Stimulated activated CD8-positive, alpha-beta memory T cell treated with anti-CD3 and anti-CD28 coated beads, Interleukin-2, amount 100 ng/mL, for 48 hours (primary cell): ENCODE measurements at places on chromosomes 6 and 20.
A peak's percentile ranks its signal among the peaks of the same experiment; 100 is the strongest.

GRCh38 chr6:167697316-167697715, 129.4 kb upstream of the AFDN start:
- DNase-seq = no peak

- no peak for DNase-seq
Measured at GRCh38 chr20:43827940-43828562, 86.6 kb upstream of the TOX2 start.

GRCh38 chr6:12110523-12111362, 98.6 kb downstream of the HIVEP1 start:
- no peak for DNase-seq

- DNase-seq = no peak
Measured at GRCh38 chr6:149967591-149967990, 3.8 kb downstream of the ULBP1 start.

- DNase-seq = no peak
Measured at GRCh38 chr20:42379385-42379784, 761.2 kb upstream of the CHD6 start.

- no peak for DNase-seq
Measured at GRCh38 chr6:47083586-47084047, 41.5 kb upstream of the ADGRF1 start.

- DNase-seq = no peak
Measured at GRCh38 chr6:161233986-161234661, 39.7 kb downstream of the AGPAT4 start.

- DNase-seq = no peak
Measured at GRCh38 chr20:11159728-11160127, 485.9 kb upstream of the JAG1 start.

DNA sequence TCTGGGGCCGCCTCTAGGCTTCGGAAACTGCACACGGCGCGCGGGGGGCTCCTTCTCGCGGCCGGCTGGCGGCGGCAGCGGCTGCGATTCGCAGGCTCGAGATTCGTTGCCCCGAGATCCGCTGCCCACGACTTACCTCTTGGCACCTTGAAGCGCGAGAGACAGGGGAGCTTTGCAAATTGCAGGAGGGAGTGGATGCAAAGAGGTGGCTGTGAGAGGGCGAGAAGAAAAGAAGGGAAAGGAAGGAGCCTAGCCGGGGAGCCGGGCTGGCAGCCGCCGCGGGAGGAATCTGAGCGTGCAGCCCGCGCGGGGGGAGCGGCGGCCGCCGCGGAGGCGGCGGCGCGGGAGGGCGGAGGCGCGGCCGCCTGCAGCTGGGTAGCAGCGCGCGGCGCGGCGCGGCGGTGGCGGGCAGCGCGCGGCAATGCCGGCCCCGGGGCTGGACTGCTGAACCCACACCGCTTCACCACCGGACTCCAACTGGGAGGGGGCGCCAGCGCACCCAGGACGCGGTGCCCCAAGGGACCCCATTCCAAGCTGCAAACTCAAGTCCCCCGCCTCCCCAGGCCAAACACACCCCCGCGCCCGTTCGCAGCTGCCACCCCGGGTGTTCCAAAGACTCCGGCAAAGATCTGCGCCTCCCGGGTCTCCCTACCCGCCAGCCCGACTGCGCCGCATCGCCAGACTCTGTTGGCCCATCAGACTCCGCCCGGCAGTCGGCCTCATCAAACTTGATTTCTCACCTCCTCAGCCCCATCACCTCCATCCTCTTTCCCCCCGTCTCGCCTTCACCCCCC, 44.2 kb upstream of the SUPT3H start:
- peak; percentile 44 for DNase-seq

GRCh38 chr20:23614163-23614562, 8.4 kb upstream of the CST9 start:
- no peak for DNase-seq

DNA sequence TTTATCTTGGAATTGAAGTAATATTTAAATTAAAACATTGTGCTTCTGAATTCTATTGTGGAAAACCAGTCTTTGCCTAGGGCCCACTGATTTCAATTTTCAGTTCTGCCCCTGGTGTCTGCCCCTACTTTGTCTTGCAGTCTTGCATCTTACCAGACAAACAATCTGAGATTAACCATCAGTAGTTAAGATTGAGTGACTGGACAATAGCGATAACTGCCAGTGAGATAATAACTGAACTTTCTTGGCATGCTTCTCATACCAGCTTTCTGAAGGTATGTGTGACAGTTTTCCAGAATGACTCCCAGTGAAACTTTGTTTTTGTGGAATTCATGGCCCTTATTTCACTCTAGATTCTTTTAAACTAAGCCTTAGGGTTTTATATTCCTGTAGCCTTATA, 53.5 kb downstream of the KCNQ5 start:
- DNase-seq = no peak

DNA sequence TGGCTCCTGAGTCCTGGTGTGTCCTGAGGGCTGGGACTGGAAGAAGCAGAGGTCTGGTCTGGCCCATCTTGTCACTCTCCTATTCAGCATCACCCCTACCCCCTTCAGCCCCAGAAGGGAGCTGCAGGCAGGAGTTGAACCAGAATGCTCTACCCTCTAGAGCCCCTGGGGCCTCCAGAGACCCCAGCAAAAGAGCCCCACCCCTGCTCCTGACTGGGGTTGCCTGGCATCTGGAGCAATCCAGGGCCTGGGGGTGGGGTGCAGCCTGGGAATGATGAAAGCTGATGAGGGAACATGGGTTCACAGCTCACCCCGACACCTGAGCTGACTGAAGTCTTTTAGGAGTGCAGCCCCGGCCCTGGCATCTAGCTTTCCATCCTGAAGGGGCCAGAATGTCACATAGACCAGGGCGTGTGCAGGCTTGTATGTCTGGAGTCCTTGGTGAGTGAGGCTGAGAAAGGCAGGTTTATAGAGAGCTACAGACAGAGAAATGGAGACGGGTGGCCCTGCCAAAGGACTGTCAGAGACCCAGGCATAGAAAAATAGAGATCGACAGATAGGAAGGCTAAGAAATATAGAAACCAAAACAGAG, 12.2 kb downstream of the FGD2 start:
- no peak for DNase-seq

DNA sequence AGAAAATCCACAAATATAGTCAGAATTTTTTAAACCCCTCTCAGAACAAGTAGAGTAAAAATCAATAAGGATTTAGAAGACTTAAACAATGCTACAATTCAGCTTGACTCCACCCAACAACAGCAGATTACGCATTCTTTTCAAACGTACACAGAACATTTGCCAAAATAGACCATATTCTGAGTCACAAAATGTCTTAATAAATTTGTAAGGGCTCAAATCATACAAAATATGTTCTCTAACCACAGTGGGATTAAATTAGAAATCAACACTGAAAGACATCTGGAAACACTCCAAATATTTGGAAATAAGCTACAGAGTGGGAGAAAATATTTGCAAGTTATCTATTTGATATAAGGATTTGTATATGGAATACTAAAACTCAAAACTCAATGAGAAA, 164.2 kb upstream of the AKAP12 start:
- DNase-seq = no peak

DNA sequence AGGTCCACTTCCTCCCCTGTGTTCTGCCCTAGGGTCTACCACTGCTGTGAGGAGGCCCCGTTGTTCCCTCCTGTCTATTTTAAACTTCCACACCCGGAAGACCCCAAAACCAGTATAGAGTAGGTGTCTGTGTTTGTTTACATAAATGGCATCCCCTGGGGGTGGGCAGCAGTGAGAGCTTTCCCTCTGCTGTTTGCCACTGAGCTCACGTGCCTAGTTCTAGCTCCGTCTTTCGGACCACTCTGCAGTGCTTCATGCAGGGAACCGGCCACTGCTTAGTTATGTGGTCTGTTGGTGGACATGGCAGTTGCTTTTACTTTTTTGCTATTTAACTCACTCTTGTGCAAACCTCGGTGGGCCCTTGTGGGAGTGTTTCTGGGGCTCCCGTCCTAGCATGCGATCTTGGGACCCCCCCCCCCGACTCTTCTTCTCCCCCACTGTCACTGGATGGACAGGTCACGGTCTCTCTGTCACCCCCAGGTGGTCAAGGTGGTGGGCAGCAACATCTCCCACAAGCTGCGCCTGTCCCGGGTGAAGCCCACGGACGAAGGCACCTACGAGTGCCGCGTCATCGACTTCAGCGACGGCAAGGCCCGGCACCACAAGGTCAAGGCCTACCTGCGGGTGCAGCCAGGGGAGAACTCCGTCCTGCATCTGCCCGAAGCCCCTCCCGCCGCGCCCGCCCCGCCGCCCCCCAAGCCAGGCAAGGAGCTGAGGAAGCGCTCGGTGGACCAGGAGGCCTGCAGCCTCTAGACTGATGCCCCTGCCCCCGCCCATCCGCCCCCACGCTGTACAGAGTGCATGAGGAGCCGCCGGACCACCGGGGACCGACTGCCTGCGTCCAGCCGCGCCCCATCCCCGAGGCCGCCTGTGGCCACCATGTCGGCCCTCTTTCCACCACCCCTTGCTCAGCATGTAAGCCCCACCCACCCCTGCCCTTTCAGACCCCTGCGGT, 40.9 kb downstream of the VSTM2L start:
- no peak for DNase-seq

GRCh38 chr6:92892626-92893170, 526.7 kb downstream of the EPHA7 start:
- no peak for DNase-seq

GRCh38 chr6:54191461-54191860, 80.2 kb downstream of the MLIP start:
- no peak for DNase-seq

- DNase-seq = no peak
Measured at GRCh38 chr6:149752600-149753373, 3.2 kb downstream of the PCMT1 start.

DNA sequence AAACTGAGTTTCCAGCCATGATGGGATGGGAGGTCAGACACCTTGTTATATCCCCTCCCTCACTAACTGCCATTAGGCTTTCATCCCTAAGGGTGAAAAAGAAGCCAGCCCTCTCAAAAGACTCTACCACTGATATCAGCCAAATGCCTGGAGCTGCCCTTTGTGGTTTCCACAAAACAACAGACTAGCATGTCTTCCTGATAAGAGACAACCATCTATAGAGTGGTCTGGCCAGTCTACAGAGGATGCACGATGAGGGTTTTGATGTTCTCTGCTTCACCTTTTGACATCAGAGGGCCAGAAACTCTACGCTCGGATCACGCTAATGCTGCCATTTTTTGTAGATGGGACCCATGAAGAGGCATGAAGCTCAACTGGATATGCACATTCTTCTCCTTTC, 61.7 kb upstream of the ARHGAP18 start:
- DNase-seq = no peak

- DNase-seq = no peak
Measured at GRCh38 chr20:47305667-47306066, 50.8 kb downstream of the ZMYND8 start.

- no peak for DNase-seq
Measured at GRCh38 chr6:11432091-11432490, 105.5 kb upstream of the TMEM170B start.

GRCh38 chr20:49521356-49521755, 38.9 kb upstream of the KCNB1 start:
- DNase-seq = no peak

DNA sequence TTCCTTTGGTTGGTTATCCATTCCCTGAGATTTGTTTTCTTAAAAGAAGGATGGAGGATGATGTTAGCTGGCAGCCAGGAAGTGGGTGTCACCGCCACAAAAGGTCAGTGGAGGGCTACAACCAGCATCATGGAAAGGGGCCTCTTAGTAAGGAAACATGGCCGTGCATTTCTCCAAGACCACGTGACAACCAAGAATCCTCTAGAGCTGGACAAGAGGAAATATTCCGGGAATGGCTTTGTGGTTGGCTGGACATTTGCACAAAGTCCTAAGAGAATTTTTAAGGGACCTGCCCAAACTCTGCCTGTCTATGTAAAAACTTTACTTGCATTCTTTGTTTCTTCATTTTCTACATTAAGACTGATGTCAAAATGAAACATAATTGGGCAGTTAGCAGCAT, 399.9 kb upstream of the MARCKS start:
- no peak for DNase-seq

DNA sequence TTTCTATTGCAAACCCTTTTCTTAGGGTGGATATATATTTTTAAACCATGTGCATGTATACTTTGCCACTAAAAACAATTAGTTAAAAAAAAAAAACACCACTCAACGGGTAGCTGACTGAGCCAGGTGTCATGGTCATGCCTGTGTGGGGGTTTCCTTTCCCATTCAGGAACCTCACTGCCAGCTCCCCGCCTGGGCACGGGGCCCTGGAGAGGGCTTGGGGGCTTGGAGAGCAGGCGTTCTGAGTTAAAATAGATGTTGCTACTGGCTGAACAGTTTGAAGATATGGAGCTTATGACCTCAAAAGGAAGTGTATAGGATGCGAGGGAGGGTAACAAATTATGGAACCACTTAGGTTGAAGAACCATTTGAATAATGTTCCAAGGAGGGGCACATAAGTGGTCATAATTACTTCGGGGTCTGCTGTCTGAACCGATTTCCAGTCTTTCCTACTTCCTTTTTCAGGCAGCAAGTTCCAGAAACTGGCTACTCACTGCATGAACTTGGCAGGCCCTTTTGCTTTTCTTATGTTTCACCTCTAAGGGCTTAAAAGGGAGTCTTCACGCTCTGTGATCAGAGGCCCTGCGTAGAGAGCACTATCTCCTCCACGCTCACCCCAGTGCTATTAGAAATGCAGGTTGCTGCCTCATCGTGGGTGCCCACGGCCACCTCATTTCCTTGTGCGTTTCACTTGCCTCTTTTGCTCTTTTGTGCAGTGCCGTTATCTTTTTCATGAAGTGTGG, 9.9 kb downstream of the STX16 start:
- DNase-seq = no peak

- DNase-seq = no peak
Measured at GRCh38 chr6:37777272-37777834, 42.2 kb upstream of the ZFAND3 start.

DNA sequence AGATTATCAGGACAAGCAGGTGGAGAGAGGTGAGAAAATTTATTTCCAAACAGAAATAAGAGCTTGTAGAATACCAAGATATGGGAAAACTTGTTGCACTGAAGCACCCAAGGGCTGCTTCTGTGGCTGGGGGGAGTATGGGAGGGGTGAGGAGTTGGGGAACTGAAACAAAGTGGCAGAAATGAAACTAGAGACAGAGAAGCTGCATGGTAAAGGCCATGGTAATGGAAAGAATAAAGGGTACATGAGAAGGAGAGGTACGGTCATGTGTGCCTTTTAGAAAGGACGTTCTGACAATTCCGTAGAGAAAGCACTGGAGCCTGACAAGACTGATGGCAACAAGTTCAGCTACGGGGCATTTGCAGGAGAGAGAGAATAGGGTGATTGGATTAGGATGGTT, 51.6 kb upstream of the RIN2 start:
- DNase-seq = no peak

DNA sequence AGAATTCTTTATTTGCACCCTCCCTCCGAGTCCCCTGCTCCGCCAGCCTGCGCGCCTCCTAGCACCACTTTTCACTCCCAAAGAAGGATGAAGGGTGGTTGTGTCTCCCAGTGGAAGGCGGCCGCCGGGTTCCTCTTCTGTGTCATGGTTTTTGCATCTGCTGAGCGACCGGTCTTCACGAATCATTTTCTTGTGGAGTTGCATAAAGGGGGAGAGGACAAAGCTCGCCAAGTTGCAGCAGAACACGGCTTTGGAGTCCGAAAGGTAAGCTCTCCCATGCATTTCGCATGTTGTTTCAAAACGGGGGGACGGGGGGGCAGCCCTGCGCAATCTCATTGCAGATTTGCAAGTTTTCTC, 357 bp downstream of the PCSK2 start:
- no peak for DNase-seq

GRCh38 chr20:12411246-12411940, 493.7 kb downstream of the BTBD3 start:
- DNase-seq = no peak

GRCh38 chr6:6248651-6249050, 71.8 kb downstream of the F13A1 start:
- no peak for DNase-seq

- DNase-seq = no peak
Measured at GRCh38 chr20:37590938-37591490, 63.3 kb upstream of the BLCAP start.
